ENCODE measurements at places on chromosomes 2 and 18. TPM values are rescaled to one million over a fixed set of nuclear protein-coding genes. Genes with fewer than 3 reads are reported as not detected.

The SKOR2 gene
- total RNA-seq, result not detected

The KCNG3 gene
- total RNA-seq, result not detected

The CRIM1 gene
- 101 TPM for total RNA-seq

The BCL2 gene
- 10.1 TPM for total RNA-seq

The PKDCC gene
- total RNA-seq, result 138 TPM

The CYP27A1 gene
- total RNA-seq, result 17.4 TPM

The CHRNG gene
- total RNA-seq, result not detected

The RGPD4 gene
- not detected for total RNA-seq

The NT5DC4 gene
- total RNA-seq, result not detected

The TANC1 gene
- 80.7 TPM for total RNA-seq

The GRP gene
- total RNA-seq, result not detected

The TRABD2A gene
- 1.3 TPM for total RNA-seq

DNA sequence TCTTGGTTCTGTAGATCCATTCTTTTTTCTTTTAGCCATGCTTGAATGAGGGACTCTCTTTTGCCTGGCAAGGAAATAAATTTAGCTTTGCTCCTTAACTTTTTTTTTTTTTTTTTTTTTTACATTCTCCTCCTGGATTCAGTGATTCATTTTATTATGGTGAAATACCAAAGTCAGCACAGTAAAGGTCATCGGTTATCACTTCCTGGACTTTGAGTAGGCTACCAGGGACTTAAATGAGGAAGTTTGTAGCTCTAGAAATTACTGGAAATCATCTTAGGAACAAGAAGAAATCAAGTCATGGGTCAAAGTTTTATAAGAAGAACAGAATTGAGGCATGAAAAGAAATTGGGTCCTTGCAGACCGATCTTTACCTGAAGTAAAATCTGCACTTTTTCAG lies 75.0 kb downstream of the SOCS6 start:
- no peak for DNase-seq

DNA sequence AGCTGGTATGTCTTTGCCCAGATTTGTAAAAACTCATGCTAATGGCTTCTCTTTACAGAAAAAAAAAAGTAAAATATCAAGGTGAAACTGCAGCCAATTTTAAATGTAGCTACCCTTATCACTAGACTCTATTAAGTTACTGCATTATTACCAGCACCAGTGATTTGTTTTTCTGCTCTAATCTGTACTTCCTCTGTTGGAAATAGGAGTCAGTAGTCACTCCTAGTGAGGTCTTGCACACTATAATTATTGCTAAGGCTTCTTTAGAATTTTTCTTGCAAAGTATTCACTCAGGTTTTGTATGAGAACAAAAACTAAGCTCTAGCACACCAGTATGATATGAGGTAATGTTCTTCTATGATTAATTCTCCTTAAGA lies 215.5 kb downstream of the XIRP2 start:
- no peak for DNase-seq

DNA sequence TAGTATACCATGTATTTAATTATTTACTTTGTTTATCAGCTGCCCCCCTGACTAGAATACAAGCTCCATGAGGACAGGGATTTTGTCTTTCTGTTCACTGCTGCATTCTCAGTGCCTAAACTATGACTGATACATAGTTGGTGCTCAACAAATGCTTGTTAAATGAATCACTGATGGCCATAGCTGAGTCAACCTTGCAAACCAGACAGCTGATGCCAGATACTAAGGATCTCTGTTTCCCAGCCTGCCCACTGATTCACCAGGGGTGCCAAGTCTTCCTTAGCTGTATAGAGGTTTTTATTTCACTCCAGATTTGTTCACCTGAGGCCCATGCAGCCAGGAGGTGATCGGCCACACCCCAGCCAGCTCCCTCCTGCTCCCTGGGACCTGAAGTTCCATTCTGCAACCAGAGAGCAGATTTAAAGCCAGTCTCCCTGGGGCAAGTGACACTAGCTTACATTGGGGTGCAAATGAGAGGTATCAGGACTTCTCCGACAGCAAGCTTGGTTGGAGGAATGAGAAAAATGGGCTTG lies 92.2 kb downstream of the C1QL2 start:
- DNase-seq, result no peak

DNA sequence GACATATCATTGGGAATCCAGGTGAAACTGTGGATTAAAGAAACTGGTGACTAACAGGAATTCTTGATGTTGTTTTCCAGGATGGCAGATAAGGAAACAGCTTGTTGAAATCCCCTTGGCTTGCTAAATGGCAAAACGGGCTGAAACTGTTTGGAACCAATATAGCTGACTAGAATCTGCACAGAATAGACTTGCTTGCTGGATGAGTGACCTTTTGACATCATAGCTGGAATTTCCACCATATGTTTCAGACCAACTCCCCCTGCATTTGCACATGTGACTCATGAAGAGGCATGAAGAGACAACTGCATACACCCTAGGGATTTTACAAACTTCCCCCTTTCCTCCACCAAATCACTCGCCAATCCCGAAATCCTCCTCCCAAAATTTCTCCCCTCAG lies 87.7 kb upstream of the LYPD1 start:
- DNase-seq, result no peak

DNA sequence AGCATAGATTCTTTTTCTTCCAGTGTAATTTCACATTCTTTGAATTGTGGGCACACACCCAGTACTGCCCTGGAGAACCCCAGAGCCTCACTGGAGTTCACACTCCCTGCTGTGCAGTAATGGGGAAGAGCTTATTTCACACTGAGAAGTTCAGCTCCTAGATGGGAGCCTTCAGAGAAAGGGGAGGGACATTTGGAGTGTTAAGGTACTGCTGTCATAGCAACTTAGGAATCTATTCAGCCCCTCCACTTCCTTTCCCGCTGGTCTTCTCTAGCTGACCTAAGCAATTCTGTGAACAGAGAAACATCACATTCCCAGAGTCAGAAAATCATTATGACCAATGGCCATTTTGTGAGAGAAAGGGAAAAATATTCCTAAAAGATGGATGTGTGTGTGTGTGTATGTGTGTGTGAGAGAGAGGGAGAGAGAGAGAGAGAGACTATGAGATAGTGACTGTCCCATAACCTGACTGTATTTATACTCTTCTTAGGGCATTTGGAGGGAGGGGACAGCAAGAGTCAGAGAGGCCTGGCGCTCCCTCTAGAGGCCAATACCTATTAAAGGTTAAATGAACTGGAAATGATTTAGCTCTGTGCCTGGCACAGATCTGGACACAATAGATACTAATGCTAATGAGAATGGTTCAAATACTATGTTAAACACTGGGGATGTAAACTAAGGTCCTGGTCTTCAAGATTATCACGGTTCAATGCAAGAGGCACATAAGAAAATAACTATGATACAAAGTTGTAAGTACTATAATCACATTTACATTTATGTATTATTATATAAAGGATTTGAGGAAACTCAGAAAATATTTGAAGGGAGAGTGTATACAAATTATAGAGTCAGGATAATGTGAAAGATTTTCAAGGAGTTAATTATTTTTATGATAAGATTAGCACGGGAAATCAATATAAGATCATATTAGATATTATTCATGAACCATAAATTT lies 41.5 kb upstream of the RPE start:
- peak; percentile 32 for DNase-seq

- DNase-seq, result no peak
Observed at GRCh38 chr18:73520229-73520628, 627.4 kb downstream of the FBXO15 start.

DNA sequence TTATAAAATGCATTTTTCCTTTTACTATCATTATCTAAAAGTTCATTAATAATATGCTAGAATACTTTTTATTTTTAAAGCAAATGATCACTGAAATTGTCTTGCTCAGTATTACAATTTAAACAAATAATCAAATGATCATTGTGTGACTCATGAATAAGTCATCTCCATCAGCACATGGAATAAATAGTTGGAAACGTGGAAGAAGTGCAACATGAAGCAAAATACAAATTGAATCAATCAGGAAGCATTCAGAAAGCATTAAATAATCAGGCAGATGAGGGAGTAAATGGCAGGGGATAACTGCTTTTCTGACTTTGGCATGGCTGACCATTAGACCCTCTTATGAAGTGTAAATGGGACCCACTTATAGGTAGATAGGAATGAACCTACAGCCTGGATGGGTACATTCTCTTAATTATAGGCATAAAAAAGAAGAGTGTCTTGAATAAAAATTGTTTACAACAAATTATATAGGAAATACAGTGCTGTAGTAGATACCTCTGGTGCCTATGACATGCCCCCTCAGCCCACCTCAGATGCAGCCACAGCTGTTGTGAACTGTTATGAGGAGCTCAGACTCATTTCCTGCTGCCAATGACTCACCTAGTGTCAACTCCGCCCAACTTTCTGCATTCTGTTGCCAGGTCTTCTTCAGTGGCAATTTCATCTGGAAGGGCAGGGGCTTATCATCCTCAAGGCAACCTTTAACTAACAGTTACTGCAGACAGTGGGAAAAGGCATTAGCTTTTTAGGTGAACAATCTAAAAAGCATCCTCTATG lies 936.0 kb downstream of the TRIB2 start:
- DNase-seq, result no peak

GRCh38 chr2:158100411-158100810 lies 1.3 kb upstream of the UPP2 start:
- DNase-seq, result no peak

GRCh38 chr18:58392324-58393000 lies 236.4 kb downstream of the ALPK2 start:
- DNase-seq, result no peak

- no peak for DNase-seq
Observed at GRCh38 chr2:107529146-107529545, 297.5 kb upstream of the RGPD4 start.

- DNase-seq, result no peak
Observed at GRCh38 chr2:168053676-168054075, 193.7 kb downstream of the STK39 start.

GRCh38 chr2:10638093-10638492 lies 51.7 kb downstream of the NOL10 start:
- no peak for DNase-seq

- peak; percentile 31 for DNase-seq
Observed at GRCh38 chr2:151315381-151315903, 26.0 kb upstream of the NMI start.

- no peak for DNase-seq
Observed at GRCh38 chr2:204127238-204127637, 190.7 kb downstream of the ICOS start.

DNA sequence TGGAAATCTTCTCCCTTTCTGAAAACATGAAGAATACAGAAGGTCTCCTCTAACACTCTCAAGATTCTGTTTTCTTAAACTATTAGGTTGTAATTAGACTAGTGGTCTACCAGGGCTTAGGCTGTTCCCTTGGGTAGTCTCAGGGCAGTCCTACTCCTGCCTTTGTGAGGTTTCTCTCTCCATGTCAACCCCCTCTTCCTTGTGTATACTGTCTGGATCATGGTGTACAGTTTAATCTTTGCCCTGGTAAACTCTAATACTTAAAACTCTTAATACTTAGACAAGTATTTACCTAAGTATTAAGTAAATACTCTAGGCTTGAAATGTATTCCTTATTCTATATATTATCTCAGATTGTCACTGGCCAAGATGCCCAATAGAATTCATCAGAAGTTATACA lies 480.3 kb upstream of the TNP1 start:
- DNase-seq, result no peak

GRCh38 chr2:184589261-184589660 lies 9.1 kb upstream of the ZNF804A start:
- no peak for DNase-seq

- DNase-seq, result peak; percentile 34
Observed at GRCh38 chr18:26865557-26865956, at the start of gene AQP4. Gene AQP4 (minus strand): TSS chr18:26865707. CDS start chr18:26865689, 18 bp downstream.

GRCh38 chr2:136212426-136213378 lies 94.8 kb upstream of the CXCR4 start:
- no peak for DNase-seq

DNA sequence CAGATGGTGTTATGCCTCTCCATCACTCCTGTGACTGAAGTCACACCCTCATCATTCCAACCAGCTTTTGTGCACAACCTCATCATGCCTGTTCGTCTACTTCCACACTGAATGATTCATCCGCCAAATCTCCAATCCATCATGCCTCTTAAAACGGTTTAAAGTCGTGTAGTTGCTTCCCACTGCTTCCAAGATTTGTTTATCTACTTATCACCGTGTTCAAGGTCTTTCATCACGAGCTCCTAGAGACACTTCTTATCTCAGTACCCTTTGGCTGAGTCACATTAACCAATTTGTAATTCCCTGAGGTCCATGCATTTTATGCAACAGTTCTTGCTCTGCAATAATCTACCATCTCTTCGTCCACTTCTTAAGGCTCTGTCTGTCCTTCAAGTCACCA lies 592.3 kb upstream of the ID2 start:
- no peak for DNase-seq

GRCh38 chr2:1886405-1886992 lies 142.2 kb upstream of the PXDN start:
- peak; percentile 72 for DNase-seq

- DNase-seq, result no peak
Observed at GRCh38 chr2:139230881-139231280, 450.7 kb upstream of the NXPH2 start.

Measured in left cardiac atrium (tissue), 4 donors.